ENCODE measurements at places on chromosomes 1 and 21.

DNA sequence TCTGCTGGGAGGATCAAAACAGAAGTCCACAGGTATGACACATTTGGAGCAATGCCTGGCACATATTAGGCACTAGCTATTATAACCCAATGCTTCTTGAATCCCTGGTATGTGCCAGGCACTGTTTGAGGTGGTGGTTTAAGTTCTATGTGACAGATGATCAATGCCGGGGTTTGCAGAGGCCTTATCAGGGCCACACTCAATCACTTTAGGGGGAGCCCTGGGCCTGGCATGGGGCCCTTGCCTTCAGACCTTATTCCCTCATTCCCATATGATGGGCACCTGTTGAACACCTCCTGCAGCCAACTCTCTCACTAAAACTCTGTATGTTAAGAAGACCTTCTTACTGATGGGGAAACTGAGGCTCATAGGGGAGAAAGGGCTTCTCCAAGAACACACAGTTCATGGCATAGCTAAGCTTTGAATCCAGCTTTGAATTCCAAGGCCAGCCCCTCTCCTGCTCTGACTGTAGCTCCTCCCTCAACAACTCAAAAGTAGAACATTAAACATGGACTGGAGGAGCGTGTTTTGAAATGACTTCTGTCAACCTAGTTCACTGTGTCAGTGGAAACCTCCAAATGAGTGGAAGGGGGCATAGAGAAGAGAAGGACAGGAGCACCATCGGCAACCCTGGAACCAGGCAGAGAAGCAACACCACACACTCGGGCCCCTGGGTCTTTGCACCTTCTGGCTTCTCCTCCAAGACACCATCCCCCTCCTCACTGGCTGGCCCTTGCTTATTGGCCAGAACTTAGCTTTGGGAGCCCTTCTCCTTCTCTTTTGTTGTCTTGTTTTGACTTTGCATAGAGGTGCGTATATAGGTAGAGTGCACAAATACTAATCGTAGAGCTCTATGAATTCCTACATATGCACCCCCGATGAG lies 6.6 kb upstream of the IFFO2 start:
- no peak for DNase-seq

DNA sequence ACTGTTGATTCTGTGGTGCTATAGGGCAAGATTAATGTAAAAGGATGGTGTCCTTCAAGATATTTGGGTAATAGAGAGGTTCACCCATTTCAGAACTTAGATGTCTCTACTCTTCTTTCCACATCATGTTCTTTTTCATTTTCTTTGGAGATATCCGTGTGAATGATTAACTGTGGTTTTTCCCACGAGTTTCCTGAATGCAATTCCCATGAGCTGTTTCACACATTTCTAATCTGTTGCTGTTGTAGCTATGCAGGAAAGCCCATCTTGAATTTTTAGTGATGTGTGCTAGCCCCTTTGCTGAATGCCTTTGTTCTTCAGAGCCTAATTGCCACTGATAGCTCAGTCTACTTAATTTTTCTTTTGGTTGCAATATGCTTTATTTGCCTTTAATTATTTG lies 27.6 kb downstream of the SNX27 start:
- no peak for DNase-seq

- DNase-seq: no peak
These were observed 72.0 kb upstream of the BACE2 start for GRCh38 chr21:41095983-41096382.

- peak; percentile 97 for DNase-seq
These were observed at the start of gene EFNA1 for GRCh38 chr1:155127105-155127966. Gene EFNA1 (plus strand): TSS chr1:155127876. CDS start chr1:155127978, 102 bp downstream.

GRCh38 chr1:165633614-165634013 lies 2.6 kb downstream of the MGST3 start:
- DNase-seq: no peak

- DNase-seq: no peak
These were observed 36.3 kb upstream of the CITED4 start for GRCh38 chr1:40898431-40898901.

DNA sequence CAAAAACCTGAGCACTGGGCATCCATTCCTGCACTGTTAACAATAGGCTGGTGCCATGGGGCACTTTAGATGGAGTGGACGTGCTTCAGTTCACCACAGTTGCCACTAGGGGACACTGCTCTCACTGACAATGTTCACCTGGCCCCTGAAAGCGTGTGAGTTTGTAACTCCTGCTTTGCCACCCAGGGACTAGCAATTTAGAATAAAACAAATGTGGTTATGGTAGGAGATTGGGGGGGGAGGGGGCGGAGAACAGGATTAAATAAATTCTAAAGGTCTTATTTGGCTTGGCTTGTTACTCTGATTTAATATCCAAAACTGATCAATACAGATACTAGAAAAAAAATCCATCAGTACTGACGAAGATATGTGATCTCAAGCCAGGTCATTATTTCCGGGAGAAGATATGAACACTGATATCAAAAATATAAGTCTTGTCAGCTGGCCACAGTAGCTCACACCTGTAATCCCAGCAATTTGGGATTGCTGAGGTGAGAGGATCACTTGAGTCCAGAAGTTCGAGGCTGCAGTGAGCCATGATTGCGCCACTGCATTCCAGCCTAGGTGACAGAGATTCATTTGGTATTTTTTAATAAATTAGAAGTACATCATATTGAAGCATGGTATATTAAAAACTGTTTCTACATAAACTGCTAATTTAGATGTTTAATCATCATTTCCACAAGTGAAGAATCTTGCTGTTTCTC lies 23.2 kb downstream of the INTS7 start:
- peak; percentile 9 for DNase-seq

GRCh38 chr1:93753791-93754763 lies 72.4 kb upstream of the BCAR3 start:
- no peak for DNase-seq

GRCh38 chr1:235588156-235588555 lies 61.4 kb downstream of the GNG4 start:
- no peak for DNase-seq

DNA sequence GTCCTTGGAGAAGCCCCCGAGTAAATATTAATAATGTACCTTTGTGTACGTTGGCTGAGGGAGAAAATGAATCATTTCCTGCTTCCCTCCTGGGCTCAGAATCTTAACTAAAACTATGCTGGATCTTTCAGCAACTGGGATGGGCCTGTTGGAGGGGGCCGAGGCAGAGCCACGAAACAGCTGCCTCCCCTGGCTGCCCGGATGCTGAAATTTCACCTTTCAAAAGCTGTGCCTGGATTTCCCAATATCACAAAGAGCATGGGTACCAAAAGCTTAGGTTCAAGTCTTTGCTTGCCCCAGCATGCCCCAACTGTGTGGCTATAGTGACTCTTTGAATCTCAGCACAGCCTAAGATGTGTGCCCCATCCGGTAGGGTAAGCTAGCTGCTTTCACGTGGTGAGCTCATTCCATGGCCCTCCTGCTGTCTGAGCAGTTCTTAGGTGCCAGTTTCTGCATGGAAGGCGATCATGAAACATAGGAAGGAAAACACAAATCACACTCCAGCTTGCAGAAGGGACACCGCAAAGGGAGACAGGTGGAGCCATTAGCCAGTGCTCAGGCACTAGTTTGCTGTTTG lies 473.5 kb downstream of the PTPRU start:
- no peak for DNase-seq

DNA sequence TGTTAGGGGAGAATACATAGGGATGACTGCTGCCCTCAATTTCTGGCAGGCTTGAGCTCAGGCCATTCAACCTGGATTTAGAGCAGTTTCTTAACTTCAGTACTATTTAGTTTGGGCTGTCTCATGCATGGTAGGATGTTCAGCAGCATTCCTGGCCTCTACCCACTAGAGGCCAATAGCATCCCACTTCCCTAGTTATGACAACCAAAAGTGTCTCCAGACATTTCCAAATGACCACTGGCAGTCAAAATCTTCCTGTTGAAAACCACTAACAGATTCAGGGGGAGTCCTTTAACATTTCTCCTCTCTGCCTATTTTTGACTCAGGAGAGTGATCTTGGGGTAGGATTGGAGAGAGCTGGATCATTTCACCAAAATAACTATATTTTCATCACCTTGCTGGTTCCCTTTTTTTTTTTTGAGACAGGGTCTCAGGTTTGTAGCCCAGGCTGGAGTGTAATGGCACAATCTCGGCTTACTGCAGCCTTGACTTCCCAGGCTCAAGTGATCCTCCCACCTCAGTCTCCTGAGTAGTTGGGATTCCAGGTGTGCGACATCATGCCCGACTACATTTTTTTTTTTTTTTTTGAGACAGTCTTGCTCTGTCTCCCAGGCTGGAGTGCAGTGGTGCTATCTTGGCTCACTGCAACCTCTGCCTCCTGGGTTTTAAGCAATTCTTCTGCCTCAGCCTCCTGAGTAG lies 8.7 kb downstream of the GNAT2 start:
- no peak for DNase-seq

GRCh38 chr1:17097147-17097546 lies 22.1 kb downstream of the PADI2 start:
- DNase-seq: no peak

DNA sequence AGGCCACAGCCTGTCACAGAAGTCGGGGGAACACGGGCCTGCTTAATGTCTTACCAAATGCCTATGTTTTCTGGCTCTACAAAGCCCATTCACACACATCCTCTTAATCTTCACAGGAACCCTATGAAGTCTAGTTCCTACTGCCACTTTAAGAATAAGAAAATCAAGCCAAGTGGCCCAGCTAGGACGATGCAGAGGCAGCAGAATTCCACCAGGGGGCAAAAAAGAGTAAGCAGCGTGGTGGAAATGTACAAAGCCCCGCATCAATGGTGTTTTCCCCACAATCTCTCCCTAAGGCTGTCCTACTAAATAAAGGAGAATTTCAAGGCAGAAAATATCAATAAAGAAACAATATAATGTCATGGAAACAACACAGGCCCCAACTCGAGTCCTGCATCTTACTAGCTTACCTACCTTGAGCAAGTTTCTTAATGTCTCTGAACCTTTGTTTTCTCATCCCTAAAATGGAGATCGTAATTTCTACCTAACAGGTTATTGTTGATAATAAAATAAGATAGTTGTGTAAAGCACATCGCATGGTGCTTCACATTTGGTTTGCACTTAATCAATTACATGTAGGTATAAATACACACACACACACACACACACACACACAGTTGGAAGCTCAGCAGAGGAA lies 21.4 kb downstream of the SEC16B start:
- peak; percentile 87 for DNase-seq

GRCh38 chr1:231313661-231314060 lies 24.0 kb downstream of the EXOC8 start:
- no peak for DNase-seq

DNA sequence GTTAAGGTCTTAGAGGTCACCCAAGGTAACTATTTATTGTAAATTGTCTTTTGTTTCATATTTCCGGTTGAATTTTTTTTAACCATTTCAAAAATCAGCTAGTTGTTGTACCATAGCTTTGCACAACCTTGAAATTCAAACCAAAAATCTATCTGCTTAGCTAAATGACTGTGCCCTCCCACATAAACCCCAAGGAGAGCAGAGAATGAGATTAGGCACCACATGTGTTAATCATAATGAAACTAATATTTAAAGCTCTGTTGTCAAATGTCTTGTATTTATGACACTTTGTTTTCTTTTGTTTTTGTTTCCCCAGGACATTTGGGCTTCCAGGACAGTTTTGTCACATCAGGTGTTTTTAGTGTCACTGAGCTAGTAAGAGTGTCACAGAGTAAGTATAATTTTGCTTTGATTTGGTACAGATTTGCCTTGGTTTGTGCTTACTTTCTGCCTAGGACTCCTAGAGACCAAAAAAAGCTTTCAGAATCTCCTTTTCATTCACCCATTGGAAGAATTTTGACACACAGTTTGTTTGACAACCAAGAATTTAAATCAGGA lies 249.9 kb downstream of the NFIA start:
- no peak for DNase-seq

DNA sequence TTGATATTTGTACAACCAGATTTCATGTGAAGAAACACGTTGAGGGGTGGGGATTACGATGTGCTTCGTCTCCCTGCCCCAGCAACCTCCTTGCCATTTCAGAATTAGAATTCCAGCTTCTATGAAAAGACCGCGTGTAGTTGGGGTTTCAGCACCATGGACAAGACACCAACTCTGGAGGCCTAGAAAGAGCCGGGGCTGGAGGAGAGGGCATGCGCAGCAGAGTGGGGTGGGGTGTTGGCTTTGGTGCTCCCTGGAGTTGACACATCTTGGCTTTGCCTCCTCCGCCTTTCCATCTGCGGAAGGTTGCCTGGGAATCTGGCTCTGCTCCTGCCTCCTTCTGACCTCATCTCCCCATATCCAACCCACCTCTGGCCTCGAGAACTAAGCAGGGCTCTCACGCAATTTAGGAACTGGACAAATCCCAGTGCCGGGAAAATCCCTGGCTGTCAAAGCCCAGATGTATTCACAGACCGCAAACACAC lies 11.8 kb downstream of the HTR6 start:
- no peak for DNase-seq

DNA sequence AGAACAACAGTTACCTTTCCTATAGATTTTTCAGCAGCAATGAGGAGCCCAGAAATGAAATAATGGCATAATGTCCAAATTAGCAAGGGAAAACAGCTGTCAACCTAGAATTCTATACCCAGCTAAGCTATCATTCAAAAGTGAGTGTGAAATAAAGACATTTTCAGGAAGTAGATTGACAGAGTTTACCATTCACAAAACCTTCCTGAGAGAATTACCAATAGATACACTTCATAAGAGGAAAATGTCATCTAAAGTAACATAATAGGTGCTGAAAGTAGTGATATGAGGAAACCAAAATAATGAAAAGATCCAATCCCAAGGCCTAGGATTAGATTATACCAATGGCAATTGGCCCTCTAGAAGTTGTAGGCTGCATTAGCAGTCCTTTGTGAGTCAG lies 34.6 kb downstream of the OBSCN start:
- no peak for DNase-seq

- DNase-seq: no peak
These were observed 7.9 kb downstream of the FYB2 start for GRCh38 chr1:56811331-56811730.

DNA sequence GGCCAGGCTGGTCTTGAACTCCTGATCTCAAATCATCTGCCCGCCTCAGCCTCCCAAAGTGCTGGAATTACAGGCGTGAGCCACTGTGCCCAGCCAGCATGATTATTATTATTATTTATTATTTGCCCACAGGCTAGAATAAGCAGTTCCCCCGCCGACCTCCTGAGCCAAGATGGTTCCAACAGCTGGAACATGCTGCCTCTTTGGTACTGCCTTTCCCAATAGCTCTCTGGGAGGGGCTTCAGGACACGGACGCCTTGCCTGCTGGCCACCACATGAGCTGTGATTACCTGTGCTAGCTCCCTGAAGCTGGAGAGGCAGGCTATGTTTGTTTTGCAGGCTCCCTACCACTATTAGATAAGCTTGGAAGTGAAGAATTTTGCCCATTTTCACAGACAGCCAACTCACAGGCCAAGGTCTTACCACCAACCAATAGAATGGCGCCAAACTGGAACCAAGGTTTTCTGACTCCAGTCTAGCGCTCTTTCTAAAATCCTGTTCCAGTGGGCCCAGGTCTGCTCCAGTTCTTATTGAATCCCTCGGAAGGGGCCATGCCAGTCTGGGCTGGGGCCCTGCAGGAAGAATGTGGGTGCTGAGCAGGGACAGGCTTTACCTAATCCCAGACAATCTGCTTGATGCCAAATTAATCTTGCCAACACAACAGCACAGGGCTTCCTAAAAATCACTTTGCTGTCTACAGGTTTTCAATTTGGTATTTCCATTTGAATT lies 2.1 kb upstream of the GPR61 start:
- no peak for DNase-seq
